ENCODE measurements at places on chromosomes 11 and 22.
A peak's percentile ranks its signal among the peaks of the same experiment; 100 is the strongest.

DNA sequence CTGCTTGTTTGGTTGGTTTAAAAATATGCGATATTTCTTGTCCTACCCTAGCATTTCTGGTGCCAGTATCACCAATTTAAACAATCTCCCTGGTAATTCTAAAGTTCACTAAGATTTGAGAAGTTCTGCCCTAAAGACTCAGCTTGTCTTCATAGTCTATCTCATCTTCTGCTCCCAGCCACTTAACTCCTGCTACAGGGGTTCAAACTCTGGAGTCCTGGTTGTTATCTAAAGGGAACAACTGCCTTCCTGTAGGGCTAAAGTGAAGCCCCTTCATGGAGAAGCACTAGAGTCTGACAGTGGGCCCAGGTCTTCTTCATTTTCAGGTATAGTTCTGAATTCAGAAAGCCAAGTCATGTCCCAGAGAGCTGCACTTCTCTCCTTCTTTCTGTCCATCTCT is 73.2 kb downstream of the CTNND1 start:
- DNase-seq: no peak

DNA sequence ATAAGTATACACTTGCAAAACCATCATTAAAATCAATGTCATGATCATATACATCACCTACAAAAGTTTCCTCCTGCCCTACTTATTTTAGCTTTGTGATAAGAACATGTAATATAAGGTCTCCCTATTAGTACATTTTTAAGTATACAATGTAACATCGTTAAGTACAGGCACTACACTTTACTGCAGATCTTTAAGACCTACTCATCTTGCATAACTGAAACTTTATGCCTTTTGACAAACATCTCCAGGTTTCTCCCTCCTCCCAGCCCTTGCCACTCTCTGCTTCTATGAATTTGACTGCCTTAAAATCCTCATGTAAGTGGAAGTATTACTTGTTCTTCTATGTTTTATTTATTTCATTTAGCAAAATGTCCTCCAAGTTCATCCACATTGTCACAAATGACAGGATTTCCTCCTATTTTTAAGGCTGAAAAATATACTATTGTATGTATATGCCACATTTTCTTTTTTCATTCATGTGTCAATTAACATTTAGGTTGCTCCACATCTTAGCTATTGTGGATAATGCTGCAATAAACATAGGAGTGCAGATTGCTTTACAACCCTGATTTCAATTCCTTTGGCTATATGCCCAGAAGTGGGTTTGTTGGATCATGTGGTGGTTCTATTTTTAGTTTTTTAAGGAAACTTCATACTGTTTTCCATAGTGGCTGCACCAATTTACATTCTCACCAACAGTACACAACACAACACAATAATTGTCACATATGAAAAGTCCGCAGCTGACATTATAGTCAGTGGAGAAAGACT is 471.1 kb upstream of the ANO3 start:
- no peak for DNase-seq

DNA sequence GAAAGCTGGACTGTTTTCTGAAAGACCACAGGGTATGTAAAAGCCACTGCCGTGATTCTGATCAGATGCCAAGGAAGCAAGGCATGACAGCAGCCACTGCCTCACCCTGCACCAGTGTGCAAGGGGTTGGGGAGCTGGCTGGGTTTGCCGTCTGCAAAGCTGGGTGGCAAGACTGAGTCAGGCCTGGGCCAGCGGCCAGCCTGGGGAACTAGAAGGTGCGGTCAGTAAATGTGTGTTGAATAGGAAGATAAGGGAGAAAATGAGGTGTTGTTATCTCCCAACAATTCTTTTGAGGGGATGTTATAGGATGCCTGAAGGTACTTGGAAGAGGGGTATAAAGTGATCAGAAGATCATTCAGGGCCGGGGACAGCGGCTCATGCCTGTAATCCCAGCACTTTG is 8.0 kb downstream of the VSTM5 start:
- DNase-seq: no peak

- DNase-seq: no peak
Measured at GRCh38 chr11:76459299-76459698, 14.5 kb downstream of the EMSY start.

DNA sequence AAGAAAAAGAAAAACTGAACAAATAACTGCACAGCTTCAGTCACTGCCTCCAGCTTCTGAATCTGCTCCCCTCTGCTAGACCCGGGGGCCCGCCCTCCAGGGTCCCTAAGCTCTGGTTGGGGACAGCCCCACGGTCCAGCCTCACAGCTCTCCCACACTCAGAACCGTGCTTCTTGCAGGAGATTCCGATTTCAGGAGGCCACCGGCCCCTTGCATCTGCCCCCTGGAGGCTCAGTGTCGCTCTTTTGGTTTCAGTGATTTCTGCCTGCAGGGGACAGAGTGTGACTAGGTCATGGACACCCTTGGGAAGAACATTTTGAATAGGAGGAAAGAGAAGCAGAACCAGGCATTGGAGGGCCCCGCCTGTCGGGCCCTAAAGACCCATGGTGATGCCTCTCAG is 23.1 kb upstream of the RPS3 start:
- DNase-seq: no peak

- peak; percentile 89 for DNase-seq
Measured at GRCh38 chr11:117010808-117011540, 87.3 kb downstream of the SIK3 start.

DNA sequence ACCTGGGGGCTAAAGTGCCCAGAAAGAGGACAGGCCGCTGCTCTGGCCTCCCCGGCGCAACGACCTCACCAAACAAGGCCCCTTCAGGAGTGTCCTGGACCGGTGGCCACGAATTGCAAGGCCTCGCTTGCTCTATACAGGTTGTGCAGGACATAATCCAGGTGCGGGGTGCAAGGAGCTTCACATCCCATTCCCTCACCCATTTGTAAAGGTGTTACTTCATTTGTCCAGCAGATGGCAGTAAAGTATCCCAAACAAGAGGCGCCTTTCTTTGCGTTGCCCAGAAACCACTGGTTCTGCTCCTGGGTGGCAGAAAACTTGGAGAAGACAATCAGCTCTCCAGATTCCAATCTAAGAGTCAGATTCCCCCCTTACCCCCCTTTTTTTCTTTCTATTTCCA is 35.9 kb upstream of the PRDM11 start:
- DNase-seq: peak; percentile 69

DNA sequence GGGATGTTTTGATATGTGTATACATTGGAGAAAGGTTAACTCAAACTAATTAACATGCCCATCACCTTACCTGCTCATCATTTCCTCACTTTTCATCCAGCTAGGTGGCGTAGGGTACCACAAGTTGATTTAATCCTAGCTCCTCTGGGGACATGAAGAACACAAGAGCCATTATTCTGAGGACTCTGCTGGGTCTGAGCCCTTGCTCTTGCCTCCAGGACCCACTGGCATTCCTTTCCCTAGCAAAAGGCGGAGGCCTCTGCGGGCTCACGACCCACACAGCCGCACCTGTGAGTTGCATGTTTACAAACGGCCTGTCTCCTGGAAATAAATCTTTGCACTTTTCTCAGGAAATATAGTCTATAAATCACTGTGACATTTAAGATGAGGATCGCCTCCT is 871.9 kb downstream of the TBC1D22A start:
- DNase-seq: no peak

DNA sequence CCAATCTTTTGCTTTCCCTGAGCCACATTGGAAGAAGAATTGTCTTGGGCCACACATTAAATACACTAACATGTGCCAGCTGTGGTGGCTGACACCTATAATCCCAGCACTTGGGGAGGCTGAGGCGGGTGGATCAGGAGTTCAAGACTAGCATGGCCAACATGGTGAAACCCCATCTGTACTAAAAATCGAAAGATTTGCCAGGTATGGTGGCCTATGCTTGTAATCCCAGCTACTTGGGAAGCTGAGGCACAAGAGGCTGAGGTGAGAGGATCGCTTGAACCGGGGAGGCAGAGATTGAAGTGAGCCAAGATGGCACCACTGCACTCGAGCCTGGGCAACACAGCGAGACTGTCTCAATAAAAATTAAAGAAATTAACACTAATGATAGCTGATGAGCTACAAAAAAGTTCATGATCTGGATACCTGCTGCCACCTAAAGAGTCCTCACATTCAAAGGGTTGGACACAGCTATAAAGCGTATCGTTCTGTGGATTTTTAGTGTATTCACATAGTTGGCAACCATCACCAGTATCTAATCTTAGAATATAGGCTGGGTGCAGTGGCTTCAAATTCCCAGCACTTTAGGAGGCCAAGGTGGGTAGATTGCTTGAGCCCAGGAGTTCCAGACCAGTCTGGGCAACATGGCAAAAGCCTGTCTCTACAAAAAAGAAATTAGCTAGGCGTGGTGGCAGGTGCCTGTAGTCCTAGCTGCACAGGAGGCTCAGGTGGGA is 3.4 kb upstream of the LDHC start:
- peak; percentile 24 for DNase-seq

GRCh38 chr11:94400839-94401772 is at the start of gene GPR83:
Gene GPR83 (minus strand): TSS chr11:94401419. CDS start chr11:94401247, 172 bp downstream.
- DNase-seq: no peak

DNA sequence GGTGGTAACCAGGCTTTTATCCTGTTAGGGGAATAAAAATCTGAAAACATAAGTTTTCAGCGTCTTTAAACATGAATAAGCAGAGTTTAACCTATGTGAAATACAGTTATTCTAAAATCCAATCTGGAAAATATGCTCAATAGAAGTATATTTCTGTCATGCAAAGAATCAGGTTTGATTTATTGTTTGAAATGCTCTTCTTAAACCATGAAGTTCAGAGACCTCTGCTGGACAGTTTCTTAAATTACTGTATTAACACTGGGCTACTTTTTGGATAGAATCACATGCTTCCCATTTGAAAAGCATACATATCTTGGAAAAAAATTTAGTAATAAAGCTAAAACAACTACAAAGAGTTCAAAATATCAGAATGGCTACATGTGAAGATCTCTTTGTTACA is 25.4 kb downstream of the APIP start:
- DNase-seq: peak; percentile 16

DNA sequence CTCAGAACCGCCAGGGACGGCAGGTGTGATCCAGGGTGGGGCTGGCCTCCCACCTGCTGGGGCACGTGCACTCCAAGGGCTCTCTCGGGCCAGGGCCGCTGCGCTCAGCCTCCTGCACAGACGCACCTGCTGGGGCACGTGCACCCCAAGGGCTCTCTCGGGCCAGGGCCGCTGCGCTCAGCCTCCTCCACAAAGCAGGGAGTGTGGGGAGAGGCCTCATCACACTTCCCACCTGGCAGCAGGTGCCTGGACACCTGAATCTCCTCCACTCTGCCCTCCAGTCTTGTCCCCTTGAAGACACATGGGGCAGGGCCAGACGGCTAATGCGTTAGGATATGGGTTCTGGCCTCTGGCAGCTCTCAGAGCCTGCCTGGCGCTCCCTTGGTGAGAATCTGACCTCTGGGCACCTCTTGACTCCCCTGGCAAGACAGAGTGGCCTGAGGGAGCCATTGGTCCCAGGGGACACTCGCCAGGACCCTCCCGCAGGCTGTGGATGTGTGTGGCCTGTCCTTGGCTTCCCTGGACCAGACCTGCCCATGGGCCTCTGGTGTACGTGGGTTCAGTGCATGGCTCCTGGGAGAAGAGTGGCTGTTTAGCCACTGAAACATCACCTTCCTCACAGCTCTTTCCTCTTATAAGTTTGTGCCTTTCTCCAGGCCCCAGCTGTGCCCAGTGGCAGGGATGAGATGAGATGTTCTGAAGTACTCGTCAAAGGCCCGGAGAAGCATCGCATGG is 73.5 kb downstream of the BRD1 start:
- no peak for DNase-seq

GRCh38 chr11:78993802-78994430 is 419.3 kb upstream of the NARS2 start:
- no peak for DNase-seq

GRCh38 chr11:114340311-114341131 is 44.3 kb downstream of the NNMT start:
- peak; percentile 46 for DNase-seq

DNA sequence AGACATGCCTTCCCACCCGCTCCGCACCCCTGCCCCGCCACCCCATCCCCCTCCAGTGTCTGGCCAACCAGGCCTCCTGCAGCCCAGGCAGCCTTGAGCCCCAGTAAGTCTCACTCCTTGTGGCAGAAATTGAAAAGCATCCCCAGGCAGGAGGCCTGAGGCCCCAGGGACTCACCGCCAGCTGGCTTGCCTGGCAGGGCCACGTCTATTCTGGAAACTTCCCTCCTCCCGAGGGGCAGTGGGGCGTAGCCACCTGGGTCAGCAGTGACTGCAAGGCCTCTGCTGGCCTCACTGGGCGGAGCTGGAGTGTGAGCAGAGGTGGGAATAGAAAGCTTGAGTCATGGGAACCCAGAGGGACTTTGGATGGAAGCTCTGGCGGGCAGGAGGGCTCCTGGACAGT is 26.3 kb downstream of the ANO1 start:
- no peak for DNase-seq

GRCh38 chr11:59183771-59184170 is 11.8 kb downstream of the DTX4 start:
- DNase-seq: no peak

GRCh38 chr11:80650966-80651365 is 1210.1 kb upstream of the TENM4 start:
- no peak for DNase-seq

GRCh38 chr11:72864702-72865655 is 50.8 kb downstream of the ATG16L2 start:
- no peak for DNase-seq

DNA sequence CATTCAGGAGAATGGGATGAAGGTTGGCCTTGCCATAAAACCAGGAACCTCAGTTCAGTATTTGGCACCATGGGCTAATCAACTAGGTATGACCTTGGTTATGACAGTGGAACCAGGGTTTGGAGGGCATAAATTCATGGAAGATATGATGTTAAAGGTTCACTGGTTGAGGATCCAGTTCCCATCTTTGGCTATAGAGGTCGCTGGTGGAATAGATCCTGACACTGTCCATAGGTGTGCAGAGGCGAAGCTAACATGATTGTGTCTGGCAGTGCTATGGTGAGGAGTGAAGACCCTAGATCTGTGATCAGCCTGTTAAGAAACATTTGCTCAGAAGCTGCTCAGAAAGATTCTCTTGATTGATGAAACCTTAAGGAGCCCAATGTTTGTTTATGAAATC is 5.7 kb downstream of the NF2 start:
- no peak for DNase-seq

GRCh38 chr11:6727971-6728760 is 43.6 kb downstream of the OR2AG2 start:
- DNase-seq: no peak

DNA sequence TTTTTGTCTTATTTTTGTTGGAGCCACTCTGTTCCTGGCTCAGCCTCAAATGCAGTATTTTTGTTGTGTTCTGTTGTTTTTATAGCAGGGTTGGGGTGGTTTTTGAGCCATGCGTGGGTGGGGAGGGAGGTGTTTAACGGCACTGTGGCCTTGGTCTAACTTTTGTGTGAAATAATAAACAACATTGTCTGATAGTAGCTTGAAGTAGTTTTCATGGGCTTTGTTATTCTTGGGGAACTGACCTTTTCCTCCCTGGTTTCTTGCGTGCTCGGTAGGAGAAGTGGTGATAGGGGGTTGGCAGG is 6.0 kb upstream of the MCM5 start:
- no peak for DNase-seq
